Activated T-cell treated with anti-CD3 and anti-CD28 coated beads for 4 hours (primary cell): ENCODE measurements at places on chromosomes 3 and 15.

- DNase-seq, result peak; percentile 67
Measured at GRCh38 chr3:194685718-194686413, at the start of gene FAM43A. Gene FAM43A (plus strand): TSS chr3:194685883. CDS start chr3:194686827, 944 bp downstream.

- no peak for DNase-seq
Measured at GRCh38 chr3:120705884-120706582, 24.0 kb upstream of the HGD start.

DNA sequence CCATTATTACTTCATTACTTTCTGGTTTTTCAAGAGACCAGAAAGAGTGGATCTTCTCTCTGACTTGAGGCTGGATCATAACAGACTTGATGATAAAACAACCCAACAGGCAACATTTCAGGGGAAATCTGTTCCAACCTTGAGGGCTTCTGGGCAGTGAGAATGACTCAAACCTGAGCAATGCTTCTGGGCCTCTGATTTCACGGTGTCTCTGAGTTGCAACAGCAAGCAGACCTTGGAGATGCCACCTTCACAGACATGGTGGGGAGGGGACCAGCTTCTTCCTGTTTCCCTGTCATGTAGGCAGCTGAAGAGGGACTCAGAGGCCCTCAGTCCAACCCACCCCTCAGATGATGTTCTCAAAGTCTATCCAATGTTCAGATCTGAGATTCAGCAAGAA lies 104.0 kb downstream of the ABHD5 start:
- DNase-seq, result no peak

DNA sequence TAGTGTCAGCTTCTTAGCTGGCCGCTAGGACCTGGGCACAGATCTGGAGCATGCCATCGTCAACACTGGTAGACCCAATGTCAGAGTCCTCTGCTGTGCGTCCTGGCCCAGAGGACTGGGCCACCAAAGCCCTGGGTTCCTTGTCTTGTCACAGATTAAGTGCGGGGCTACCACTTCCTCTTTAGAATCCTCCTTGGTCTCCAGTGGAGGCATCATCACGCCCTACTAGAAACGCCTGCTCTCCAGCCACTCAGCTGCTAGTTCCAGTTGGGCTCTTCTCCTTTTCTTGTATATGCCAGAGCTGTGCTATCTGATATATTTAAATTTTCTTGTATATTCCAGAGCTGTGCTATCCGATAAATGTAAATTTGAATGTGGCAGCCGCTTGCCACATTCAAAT lies 11.2 kb downstream of the PPCDC start:
- no peak for DNase-seq

DNA sequence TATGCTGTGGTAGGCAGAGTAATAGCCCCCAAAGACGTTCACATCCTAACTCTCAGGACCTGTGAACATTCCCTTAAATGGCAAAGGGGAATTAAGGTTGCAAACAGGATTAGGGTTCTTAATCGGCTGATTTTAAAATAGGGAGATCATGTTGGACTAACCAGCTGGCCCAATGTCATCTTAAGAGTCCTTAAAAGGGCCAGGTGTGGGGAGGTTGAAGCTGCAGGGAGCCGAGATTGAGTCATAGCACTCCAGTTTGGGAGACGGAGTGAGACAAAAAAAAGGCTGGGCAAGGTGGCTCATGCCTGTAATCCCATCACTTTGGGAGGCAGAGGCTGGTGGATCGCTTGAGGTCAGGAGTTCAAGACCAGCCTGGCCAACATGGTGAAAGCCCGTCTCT lies 1.6 kb upstream of the FLNB start:
- no peak for DNase-seq

DNA sequence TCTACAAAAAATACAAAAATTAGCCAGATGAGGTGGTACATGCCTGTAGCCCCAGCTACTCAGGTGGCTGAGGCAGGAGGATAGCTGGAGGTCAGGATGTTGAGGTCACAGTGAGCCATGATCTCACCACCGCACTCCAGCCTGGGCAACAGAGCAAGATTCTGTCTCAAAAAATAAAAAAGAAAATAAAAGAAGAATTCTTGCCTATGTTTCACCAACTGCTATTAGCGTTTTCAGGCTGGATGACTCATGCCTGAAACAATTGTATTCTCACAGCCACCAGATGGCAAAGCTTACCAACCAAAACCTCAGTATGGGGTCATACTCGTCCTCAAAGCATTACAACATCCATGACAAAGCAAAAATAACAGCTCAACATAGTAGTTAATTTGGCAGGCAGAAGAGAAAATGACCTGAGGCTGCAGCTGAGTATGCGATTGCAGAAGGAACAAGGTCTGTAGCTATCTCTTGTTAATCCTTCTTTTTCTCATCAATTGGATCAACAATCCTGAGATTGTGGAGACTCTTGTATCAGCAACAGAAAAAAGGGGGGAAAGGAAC lies 52.2 kb downstream of the TP53BP1 start:
- peak; percentile 2 for DNase-seq

DNA sequence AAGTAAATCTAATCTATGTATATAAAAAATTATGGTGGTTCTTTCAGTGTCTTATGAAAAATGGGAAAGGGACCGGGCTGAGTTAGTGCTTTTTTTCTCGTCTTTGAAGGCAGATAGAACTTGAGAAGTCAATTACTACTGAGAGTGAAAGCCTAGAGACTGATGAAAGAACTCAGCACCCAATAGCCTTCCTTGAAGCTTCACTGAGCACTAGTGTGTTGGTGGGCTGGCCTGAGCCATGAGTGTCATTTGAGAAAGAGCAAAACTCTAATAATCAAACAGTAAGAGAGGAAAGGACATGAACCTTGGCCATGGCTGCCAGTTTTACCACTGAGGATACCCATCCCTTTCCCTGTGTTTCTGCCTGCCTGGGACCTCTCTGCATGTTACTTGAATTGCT lies 428.3 kb upstream of the RASGRP1 start:
- DNase-seq, result no peak

- no peak for DNase-seq
Measured at GRCh38 chr3:195394700-195395099, 48.1 kb downstream of the ACAP2 start.

GRCh38 chr3:73681610-73682009 lies 56.9 kb upstream of the PDZRN3 start:
- no peak for DNase-seq

DNA sequence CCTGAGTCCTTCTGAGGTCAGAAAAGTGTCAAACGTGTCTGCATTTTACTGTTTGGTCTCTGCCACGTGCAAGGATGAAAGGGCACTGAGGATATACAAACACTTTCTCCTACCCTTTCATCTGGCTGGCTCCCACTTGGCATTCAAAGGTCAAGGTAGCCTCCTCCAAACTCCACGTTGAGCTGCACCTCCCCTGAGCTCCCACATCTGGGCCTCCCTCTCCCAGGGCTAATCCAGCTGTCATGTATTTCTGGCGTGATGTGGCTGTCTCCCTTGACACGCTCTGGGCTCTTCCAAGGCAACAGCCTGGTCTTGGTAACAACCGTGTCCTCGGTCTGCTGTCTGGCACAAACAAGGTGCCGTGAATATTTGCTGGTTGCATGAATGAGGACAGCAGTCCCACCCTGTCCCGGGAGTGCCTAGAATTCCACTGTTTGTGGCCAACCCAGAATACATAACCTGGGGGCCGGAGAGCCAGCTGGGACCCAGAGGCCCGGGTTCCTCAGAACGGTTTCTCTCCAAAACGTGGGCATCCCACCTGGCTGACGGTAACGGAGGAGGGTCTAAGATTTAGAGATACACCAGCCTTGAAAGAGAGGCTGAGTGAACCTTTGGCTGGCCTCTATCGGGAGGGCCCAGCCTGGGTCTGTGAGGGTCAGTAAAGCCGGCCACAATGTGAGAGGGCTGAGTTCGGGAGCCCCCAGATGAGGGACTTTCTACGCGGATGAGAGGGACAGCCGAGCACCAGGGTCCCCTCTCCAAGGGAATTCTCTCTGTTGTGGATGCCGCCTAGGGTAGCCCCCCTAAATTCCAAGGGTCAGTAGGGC lies 767 bp downstream of the GLT8D1 start:
- no peak for DNase-seq

DNA sequence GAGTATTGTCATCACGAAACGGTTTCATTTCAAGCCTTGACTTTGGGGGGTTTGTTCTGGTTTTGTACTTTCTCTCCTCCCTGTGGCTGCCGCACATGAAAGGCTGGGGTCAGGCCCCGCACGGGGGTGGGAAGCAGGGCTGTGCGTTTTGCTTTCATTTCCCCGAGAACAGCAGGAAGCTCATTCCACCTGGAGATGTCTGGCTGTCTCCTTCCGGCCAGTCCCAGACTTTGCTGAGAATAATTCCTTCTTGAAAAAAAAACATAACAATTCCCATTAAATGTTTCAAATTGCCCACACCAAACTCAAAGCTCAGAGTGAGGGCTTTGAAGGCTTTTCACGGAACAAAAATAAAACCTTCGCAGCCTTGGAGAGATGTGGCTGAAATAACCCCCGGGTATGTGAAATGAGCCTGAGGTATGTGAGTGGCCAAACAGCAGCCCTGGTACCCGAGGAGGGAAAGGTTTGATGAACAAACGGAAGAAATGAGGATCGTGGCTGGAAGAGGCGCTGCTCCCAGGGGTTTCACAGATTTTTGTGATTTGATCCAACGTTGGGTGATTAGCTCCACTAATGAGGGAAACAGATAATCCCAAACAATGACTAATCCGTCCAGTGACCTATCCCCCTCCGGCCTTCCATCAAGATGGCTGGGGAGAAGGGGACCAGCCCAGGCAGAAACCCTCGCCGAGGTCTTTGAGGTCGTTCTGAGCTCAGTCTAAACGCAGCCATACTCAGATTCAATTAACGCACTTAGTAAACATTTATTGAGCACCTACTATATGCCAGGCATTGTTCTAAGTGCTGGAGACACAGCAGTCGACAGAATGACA lies 126.9 kb upstream of the MEF2A start:
- DNase-seq, result peak; percentile 24

DNA sequence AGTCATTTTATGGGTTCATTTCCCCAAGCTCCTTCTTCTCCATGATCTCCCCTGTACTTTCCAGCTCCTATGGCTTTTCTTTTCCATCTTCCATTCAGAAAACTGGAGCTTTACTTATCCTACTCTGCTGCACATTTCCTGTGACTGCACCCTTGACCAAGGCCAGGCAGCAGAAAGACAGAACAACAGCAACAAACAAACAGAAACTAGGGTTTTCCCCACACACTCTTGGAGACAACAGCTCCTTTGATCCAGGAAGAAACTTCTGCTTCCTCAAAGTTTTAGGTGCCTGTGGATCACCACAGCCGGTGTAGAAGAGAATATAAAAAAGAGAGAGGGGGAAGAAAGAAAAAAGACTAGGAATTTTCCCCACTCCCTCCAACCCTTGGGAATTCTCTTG lies 342.3 kb upstream of the CFAP20DC start:
- DNase-seq, result no peak

DNA sequence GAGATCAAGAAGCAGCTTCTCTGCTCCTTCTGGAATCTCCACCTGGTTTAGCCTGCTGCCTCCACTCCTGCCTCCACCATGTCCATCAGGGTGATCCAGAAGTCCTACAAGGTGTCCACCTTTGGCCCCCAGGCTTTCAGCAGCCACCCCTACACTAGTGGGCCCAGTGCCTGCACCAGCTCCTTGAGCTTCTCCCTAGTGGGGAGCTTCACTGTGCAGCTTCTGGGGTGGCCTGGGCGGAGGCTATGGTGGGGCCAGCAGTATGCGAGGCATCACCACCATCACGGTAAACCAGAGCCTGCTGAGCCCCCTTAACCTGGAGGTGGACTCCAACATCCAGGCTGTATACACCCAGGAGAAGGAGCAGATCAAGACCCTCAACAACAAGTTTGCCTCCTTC lies 2.4 kb upstream of the KPNA4 start:
- DNase-seq, result no peak

DNA sequence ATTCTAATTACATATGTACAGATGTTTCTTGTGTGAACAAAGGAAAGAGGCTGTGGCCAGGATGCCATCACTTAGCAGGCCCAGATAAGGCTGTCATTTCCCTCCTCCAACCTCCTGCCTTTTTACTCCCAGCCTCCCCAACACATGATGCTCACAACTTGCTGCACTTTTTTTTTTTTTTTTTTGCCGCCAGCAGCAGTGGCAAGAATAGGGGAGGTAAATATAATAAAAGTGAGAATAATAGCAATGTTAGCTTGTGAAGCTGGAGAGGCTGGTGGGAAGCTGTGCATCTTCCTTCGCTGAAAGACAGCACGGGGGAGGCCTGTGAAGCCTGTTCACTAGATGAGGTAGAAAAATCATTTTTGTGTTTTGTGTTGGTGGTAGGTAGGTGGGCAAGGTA lies 42.5 kb upstream of the MYO5C start:
- DNase-seq, result no peak

- no peak for DNase-seq
Measured at GRCh38 chr15:79962178-79962577, 8.8 kb downstream of the BCL2A1 start.

- peak; percentile 34 for DNase-seq
Measured at GRCh38 chr3:13866041-13866965, 13.6 kb downstream of the WNT7A start.

- no peak for DNase-seq
Measured at GRCh38 chr3:14204515-14205284, 26.1 kb downstream of the LSM3 start.

GRCh38 chr3:75136100-75136897 lies 521.8 kb upstream of the CNTN3 start:
- DNase-seq, result no peak

GRCh38 chr3:171049861-171050444 lies 23.4 kb upstream of the SLC2A2 start:
- DNase-seq, result no peak

- DNase-seq, result no peak
Measured at GRCh38 chr3:96831175-96831574, 16.8 kb downstream of the EPHA6 start.

DNA sequence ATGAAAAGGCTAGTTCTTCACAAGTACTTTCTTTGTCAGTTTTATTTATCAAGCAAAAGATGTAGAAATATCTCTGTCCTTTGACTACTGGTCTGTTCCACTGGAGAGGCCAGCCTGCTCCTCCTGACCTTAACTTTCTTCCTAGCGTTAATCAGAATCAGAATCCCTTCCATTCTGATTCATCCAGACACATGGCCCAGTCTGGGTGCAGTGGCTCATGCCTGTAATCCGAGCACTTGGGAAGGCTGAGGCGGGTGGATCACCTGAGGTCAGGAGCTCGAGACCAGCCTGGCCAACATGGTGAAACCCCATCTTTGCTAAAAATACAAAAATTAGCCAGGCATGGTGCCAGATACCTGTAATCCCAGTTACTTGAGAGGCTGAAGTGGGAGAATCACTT lies 32.0 kb upstream of the MANF start:
- no peak for DNase-seq

- no peak for DNase-seq
Measured at GRCh38 chr15:101545548-101546505, 56.3 kb upstream of the PCSK6 start.

DNA sequence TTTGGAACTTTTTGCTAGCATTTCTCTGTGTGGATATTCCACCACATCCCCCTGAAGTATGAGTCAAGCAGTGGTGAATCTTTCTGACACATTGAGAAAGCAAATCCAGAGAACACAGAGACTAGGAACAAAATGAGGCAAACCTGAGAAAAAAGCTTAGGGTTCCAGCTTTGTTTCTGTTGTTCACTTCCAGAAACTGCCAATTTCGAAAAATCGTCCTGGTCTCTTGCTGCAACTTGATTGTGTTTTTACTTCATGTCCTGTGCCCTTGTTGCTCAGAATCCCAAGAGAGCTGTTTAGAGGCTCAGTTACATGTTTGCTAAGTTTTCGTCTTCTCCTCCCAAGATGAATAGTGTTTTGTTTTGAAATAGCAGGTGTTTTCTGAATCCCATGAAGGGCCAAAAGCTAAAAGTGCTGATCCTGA lies 13.7 kb downstream of the MAP2K1 start:
- no peak for DNase-seq
